ENCODE measurements at places on chromosomes 7 and 10.
A peak's percentile ranks its signal among the peaks of the same experiment; 100 is the strongest.

DNA sequence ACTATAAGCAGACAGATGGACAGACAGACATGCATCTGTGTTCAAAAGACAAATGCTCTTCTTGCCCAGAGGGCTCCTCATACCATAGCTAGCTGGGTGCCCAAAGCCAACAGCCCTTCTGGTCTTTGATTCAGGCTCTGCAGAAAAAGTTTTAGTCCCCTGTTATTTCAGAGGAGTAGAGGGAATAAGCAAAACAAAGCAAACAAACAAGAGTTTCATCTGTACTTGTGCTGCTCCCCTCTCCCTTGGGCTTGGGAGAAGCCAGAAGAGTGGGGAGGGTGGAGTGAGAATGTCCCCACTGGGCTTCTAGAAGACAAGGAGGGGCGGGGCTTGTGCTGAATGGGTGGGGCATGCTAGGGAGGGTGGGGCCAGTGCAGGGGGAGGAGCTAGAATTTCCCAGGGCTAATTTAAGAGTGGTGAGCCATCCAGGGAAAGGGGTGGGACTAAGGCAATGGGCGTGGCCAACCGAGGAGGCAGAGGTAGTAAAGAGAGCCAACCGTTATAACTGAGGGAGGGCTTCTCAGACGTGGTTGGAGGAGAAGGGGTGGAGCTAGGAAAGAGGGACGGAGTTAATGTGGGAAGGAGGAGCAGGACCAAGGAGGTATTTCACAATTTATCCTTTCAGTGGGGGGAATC is 101.2 kb upstream of the MGMT start:
- no peak for DNase-seq

- no peak for DNase-seq
Measured at GRCh38 chr10:15754937-15755336, 35.2 kb upstream of the ITGA8 start.

DNA sequence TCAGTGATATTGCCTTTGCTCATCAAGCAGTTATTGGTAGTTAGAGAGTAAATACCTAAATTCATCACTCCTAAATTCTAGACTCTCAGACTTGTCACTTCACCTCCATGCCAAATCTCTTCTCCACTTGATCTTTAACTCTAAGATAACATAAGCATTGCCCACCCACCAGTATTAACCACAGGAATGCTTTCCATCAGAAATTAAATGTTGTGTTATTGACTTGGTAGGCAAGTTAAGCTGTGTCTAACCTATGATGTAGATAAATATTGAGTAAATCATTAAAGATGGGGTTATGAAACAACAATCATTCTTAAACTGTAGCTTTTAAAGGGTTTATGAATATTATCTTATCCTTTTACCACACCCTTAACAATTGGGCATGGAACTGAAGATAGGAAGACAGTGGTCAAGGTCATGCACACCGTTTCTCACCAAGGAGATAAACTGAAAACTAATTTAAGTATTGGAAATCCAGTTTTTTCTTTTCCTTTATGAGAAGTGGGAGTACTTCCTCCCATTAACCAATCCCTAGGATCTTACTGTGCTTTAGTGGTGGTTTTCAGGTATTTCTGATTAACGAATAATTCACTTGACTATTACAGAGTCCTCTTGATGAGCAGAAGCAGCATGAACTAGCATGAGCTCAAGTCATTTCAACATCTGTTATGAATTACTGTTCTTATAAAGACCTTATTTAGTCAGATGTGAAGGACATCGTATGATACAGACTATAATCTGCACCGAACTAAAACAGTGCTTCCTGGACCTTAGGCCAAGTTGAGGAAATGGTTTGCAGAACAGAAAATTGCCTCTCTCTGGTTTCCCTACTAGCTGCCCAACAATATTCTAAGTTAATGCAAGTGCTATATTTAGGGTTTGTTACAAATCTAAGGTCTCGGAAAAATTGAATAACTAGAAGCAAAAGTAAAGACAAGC is 142.0 kb downstream of the LCOR start:
- no peak for DNase-seq

DNA sequence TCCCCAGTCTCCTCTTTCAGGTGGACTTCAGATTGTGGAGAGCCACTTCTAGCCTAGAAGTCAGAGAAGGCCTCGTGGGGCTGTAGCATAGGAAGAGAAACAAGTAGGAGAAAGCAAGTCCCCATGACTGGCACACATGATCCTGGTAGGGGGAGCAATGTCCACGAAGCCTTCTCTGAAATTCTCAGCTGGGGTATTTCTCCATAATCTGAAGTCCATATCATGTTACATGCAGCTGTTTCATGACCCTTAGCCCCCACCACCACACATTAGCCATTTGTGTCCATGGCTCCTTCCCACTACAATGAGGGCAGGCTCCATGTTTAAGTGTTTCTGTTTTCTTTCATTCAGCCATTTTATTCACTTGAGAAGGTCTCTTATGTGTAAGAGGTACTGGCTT is 43.2 kb downstream of the LAMB4 start:
- no peak for DNase-seq

DNA sequence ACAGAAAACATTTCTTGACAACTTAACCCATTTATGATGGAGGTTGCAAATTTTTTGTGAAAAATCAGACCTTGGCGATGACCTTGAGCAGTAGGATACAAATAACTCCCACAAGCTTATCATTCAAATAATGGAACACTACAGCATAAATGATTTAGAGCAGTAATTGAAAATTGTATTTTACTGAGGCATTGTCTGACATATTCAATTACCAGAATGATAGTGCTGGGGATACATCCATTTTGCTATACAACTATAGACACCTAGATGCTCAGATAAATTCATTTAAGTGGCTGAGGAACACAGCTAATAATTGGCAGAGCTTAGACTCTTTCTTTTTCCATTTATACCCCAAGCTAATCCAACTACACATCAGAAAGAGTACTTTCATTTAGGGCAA is 18.9 kb downstream of the TWIST1 start:
- no peak for DNase-seq

DNA sequence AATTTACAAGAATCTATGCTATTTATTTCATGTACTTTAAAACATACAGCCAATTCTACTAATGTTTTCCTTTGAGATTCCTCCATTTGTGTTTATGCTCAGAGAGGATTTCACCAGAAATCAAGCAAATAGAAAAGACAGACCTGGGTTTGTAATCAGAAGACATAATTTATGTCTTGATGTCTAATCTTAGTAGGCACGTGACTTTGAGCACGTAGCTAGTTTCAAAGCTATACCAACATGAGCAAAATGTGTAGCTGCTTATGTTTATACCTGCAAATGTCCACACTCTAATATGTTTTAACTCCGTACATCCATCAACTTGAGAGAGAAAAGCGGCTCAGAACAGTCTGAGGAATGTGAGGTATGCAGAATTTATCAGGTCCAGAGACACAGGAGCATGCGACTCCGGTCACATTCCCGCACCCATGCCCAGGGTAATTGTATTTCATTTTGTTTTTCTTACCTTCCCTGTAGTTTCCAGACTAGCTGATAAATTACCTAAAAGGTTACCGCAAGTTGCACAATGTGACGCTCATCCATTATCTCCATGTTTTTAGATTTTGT is 40.0 kb downstream of the SVOPL start:
- no peak for DNase-seq

DNA sequence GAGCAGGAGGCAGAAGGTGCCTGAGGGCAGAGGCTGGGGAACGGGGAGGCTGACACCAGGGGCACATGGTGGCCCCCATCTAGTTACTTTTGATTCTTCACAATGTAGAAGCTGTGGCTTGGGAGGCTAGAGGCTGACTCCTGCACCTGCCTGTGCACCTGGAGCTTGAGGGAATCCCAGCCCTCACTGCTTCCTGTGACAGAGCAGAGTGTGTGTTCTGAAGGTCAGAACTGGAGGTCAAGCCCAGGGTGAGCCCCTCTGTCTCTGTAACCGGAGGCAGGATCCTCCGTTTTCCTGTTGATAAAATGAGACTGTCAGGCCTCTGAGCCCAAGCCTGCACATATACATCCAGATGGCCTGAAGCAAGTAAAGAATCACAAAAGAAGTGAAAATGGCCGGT is 124.8 kb downstream of the ACTR3B start:
- no peak for DNase-seq

DNA sequence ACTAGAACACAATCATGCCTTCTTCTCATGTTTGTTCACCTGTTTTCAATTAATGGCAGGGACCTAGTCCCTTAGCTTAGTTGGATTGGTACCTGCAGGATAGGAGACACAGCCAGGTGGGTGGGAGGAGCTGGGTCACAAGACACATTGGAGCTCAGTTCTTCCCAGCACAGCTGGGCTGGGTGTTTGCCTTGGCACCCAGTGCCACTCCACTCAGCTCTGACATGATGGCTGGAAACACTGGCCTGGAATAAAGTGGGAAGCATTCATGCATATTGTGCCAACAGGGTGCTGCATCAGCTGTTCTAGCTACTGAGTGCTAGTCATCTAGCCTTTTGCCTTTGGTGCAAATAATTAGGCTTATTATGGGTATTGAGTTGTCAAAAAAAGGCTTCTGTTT is 226.1 kb downstream of the PTEN start:
- DNase-seq, result no peak

- DNase-seq, result no peak
Measured at GRCh38 chr10:58965855-58966254, 210.6 kb upstream of the PHYHIPL start.

DNA sequence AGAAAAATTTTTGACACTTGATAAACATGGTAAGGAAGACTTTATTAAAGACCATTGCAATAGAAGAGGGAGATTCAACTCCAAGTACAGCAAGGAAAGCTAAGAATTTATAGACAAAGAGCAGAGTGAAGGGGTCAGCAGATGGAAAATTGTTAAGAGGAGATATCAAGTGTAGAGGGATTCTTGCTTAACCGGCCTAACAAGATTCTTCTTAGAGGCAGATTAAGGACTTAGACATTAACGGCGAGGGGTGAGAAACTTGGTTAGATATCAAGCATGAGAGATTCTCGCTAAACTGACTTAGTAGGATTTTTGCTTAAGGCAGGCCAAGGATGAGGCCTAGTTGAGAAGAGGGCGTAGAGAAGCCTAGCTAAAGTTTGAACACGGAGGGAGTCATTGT is 76.0 kb downstream of the ITGB1 start:
- DNase-seq, result no peak

- DNase-seq, result no peak
Measured at GRCh38 chr7:18901351-18901750, 216.1 kb downstream of the TWIST1 start.

DNA sequence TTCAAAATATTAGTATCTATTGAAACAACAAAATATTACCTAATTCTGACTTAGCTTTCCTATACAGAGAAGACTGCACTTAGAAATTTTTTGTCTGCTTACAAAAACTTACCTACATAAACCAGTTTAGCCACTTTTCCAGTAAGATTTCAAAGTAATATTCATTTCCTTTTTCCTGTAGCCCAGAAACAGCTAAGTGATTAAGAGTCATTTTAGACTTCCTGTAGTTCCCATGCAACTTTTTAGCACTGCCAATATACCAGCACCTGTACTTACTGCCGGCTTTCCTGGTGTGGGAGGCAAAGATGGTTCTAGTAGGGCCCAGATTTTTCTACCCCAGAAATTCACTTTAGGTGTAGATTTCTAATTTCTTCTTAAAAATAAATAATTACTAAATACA is 21.8 kb downstream of the NT5C2 start:
- peak; percentile 63 for DNase-seq

- no peak for DNase-seq
Measured at GRCh38 chr7:90485734-90486316, 16.4 kb downstream of the PTTG1IP2 start.

DNA sequence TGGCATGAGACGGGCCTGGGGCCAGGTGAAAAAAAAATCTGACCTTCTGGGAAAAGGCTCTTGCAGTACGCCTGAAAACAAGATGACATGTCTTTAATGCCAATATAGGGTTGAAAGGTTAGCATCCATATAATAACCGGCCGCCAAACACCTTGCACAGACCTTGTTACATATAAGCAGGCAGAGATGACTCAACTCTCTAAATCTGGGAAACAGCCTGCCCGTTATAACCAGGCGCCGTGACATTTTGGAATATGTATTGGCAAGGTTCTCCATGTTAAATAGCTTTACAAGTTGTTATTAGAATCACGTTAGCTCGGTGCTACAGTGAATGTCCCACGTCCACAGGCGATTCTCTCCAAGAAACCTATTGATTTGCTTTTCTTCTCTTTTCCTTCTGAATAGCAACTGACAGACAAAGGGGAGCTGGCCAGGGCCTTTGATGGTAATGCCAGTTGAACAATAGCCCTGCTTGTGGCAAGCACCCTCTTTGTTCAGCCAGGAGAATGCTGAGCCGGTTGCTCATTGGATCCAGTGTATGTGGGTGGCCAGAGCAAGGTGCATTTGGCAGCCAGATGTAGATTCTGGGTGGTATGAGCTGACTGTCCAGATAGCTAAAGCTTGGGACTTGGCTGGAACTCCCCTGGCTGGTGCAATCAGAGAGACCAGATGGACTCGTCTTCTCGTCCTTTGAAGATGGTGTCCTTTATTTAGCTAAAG is 80.1 kb upstream of the AUTS2 start:
- DNase-seq, result no peak
